ENCODE measurements at places on chromosomes 4 and X.

DNA sequence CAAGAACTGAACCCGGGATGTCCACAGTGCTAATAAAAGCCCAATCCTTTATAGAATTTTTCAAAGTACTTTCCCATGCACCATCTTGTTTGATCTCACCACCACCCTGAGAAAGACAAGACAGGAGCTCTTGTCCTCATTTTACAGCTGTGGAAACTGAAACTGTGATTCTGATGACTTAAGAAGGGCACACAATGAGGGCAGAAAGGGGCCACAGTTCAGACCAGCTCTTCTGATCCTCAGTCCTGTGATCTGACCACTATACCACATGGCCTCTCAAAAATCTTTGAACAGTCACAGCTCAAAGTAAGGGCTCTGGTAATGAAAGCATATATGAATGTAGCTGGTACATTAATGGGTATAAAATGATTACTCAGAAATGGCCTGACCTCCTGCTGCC is 127.3 kb upstream of the CPEB2 start:
- no peak for DNase-seq

DNA sequence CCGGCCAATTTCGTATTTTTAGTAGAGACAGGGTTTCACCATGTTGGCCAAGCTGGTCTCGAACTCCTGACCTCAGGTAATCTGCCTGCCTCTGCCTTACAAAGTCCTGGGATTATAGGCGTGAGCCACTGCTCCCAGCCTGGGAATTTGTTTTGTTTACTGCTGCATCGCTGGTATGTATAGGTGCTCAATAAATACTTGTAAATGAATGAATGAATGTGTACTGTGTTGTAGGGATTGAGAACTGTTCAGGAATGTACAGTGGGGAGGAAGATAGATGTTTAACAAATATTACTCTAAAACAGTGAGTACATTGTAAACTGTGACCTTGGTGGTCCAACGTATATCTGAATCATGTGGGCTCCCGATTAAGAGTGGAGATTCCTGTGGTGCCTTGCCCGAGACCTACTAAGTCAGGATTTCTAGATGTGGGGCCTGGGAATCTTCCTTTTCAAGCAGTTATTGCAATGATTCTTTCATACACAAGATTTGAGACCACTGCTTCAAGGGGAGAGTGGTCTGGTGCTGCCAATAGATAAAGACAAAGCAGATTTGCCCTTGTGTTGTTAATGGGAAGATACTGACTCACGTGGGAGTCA is 41.0 kb downstream of the WWC2 start:
- DNase-seq, result no peak

DNA sequence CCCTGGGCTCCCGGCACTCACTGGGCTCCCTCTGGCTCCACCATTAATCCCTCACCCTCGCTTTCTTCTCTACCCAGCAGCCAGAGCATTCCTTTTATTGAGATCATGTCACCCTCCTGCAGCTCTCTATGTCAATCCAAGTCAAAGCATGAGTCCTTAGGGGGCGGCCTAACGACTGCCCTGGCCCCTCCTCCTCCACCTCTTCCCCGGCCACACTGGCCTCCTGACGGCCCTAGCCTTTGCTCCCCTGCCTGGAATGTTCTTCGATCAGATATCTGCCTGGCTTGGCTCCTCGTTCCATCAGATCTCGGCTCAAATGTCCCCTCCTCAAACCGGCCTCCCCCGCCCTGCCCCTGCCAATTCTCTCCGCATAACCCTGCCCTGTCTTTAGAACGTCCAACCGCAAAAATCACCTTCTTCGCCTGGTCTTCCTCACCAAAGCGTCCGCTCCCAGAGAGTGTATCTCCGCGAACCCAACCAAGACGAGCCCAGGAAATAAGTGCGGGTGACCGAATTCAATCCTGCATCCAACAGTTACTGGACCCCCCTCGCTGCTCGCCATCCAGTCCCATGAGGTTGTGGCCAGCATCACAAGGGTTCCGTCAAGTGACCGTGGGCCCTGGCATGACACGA is 722 bp upstream of the PNCK start:
- no peak for DNase-seq

GRCh38 chr4:104429150-104429741 is 65.4 kb downstream of the CXXC4 start:
- DNase-seq, result no peak

DNA sequence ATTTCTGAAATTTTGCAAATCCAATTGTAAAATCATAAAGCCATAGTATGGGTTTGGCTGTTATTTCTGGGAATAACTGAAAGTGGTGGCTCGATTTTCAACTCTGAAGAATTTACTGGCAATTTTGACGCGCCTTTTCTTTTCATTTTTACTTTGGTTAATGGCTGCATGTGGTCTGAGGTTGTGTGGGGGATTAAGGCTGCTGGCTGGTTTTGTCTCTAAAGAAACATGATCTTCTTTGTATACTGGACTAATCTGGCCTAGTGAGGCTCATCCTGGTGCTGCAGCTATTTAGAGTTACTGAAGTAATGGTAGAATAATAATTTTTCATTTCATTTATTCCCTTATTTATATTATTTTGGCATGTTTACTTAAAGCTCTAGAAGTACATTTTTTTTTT is 164.0 kb downstream of the RNF150 start:
- no peak for DNase-seq

GRCh38 chrX:154138857-154139256 is 5.2 kb upstream of the OPN1LW start:
- DNase-seq, result no peak

DNA sequence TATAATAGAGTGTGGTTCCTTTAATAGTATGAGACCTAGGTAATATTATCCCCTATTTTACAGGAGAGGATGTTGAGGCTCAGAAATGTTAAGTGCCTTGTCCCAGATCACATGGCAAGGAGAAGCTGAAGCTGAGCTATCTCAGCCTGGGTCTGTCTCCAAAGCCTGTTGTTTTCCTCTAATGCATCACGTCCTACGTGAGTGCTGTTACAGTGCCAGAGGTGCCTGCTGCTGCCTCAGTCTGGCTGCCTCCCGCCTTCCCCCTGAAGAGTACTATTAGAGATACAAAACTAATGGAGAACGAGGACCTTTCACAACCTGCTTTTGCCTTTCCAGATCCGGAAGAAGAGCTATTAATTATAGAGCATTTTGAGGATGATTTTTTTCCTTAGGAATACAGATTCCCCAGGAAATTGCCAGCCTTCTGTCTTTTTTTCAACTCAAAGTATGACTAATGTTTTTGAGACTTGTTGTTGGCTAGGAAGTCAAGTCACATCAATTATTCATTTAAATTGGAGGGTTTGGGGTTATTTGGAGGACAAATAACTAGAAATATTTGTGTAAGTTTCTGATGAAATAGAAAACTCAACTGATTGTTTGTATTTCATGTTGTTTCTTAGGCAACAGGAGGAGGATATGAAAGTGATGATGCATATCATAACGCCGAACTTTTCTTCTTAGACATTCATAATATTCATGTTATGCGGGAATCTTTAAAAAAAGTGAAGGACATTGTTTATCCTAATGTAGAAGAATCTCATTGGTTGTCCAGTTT is 43.9 kb upstream of the MTMR1 start:
- no peak for DNase-seq

DNA sequence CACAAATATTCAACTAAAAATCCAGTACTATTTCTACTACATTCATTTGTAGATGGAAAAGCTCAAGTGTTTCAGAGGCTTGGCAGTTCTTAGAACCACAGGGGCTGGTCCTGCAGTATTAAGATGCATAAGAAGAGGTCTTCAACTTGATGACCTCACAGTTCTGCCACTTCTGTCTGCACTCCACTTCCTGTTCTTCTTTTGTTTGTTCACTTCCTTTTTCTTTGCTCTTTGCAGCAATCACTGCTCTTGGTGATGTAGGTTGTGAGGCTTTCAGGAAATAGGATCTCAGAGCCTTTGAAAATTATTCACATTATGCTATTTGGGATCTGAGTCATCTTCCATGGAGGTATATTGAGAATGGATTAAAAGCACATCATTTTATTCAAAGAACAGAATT is 602.0 kb upstream of the CPEB2 start:
- DNase-seq, result no peak

GRCh38 chr4:2977211-2978088 is 14.1 kb downstream of the GRK4 start:
- DNase-seq, result no peak

DNA sequence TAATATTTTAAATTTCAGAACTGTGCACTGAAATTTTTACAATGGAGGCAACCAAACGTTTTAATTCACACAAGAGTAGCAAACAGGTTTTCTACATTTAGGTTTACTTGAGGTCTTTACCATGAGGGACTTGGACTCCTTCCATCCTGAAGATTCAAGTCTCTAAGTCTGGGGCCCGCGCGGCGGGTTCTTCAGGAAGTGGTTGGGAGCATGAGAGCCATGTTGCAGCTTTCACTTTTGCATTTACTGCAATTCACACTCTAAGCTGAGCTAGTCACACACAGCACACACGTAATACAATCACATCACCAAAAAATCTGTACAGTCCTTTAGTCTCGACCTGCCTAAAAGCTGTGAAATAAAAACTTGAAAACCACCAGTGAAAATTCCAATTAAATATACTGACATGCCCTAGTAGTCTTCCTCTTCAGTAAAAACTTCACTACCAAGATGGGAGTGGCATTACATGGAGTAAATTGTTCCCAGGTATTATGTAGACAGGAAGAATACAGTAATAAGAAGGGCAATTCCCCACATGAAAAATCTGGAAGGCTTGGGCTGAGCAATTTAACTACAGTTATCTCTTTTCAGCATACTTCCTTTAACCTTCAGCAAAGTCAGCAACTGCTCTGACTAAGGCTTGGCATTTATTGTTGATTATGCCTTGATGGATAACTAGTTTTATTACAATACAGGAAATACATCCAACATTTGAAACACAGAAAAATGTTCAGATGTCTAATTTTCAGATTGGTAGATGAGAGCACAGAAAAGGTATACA is 571.1 kb upstream of the DIPK2B start:
- no peak for DNase-seq
